CD4-positive, CD25-positive, alpha-beta regulatory T cell (primary cell): ENCODE measurements at places on chromosomes 1 and 21.
A peak's percentile ranks its signal among the peaks of the same experiment; 100 is the strongest.

- DNase-seq, result no peak
Measured at GRCh38 chr1:1420654-1421141, 378 bp downstream of the ANKRD65 start.

DNA sequence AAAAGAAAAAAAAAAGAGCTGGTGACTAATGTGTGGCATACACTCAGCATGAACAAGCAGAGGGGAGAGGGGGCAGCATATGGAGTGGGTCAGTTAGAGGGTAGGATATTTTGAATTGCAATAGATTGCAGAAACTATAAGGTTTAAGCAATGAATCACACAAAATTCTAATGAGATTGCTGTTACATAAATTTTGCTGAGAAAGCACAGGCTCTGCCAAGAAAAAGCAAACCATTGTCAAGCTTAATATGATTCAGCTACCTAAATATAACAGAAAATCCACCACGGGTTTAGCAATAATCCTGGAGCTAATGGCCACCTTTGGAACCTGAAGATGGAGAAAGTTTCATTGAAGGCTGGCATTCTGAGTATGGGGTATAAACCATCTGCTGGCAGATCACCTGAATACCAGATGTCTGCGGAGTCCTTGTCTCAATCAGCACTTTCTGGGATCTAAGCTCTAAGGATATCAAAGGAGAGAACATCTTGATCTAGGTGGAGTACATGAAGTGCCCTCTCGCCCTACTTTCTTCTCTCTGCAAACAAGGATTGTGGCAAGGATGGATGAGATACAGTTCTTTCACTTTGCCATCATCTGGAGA is 30.3 kb upstream of the ANGPTL7 start:
- DNase-seq, result no peak

- no peak for DNase-seq
Measured at GRCh38 chr1:66140072-66140471, 347.4 kb downstream of the PDE4B start.

- DNase-seq, result no peak
Measured at GRCh38 chr21:25963181-25963580, 207.4 kb downstream of the APP start.

DNA sequence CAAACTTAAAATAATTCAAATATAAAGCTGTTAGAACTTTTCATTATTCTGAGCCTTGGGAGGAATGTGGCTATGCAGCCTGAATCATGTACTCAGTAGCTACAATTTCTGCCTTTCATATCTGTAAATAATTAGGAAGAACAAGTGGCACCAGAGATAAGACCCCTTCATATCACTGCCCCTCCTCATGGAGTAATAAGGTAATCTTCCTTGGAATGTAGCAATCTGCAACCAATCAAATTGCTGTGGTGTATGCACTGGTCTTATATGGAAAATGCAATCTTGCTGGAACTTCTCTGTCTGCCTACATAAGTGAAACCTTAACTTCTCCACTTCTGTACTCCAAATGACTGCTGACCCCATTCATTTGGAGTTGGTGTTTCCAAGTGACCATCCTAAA is 104.4 kb upstream of the VANGL1 start:
- no peak for DNase-seq

GRCh38 chr1:31422505-31423319 is 9.7 kb downstream of the SERINC2 start:
- peak; percentile 34 for DNase-seq

- DNase-seq, result no peak
Measured at GRCh38 chr21:42188663-42189062, 30.3 kb upstream of the ABCG1 start.

DNA sequence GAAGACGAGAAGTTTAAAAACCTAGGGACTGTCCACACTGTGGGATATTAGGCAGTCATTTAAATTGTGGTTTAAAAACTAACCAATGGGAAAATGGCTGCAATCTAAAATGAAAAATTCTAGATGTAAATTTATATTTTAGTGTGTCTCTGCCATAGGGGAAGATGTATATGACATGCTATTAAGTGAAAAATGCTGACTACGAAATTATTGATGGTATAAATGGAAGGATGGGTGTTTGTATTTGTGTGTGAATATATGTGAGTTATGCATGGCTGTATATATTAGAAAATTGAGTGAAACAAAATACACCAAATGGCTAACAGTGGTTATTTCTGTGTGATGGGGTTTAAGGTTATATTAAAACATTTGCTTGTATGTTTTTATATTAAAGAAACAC is 260.7 kb downstream of the AJAP1 start:
- no peak for DNase-seq

GRCh38 chr1:20178634-20179370 is 7.1 kb upstream of the UBXN10 start:
- no peak for DNase-seq

GRCh38 chr1:14437417-14437918 is 161.0 kb upstream of the KAZN start:
- no peak for DNase-seq

- DNase-seq, result no peak
Measured at GRCh38 chr1:156658496-156658895, 16.6 kb downstream of the BCAN start.

GRCh38 chr1:63663301-63663700 is 70.1 kb downstream of the PGM1 start:
- no peak for DNase-seq

GRCh38 chr1:12001249-12001917 is 17.9 kb upstream of the MIIP start:
- DNase-seq, result peak; percentile 21

- no peak for DNase-seq
Measured at GRCh38 chr1:43666608-43667007, 16.7 kb downstream of the KDM4A start.

- no peak for DNase-seq
Measured at GRCh38 chr21:35749904-35750303, 310.4 kb downstream of the SETD4 start.

DNA sequence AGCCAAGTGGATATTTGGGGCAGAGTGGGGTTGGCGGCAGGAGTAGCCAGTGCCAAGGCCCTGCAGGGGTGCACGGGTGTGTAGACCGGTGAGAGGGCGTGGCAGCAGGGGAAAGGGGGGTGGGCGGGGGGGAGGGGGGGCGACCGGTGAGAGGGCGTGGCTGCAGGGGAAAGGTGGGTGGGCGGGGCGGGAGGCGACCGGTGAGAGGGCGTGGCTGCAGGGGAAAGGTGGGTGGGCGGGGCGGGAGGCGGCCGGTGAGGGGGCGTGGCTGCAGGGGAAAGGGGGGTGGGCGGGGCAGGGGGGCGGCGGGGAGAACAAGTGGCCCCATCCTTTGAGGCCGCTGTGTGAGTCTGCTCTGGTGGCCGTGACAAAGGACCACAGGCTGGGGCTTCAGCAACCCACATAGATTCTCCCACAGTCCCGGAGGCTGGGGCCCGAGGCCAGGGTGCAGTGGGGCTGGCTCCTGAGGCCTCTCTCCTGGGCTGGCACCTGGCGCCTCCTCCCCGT is 25.8 kb downstream of the RRP1 start:
- no peak for DNase-seq

- no peak for DNase-seq
Measured at GRCh38 chr1:158118713-158119402, 61.8 kb upstream of the CD1D start.

GRCh38 chr1:228016653-228017355 is 10.0 kb downstream of the WNT3A start:
- no peak for DNase-seq

GRCh38 chr1:168553680-168554553 is 10.1 kb upstream of the XCL2 start:
- DNase-seq, result no peak

DNA sequence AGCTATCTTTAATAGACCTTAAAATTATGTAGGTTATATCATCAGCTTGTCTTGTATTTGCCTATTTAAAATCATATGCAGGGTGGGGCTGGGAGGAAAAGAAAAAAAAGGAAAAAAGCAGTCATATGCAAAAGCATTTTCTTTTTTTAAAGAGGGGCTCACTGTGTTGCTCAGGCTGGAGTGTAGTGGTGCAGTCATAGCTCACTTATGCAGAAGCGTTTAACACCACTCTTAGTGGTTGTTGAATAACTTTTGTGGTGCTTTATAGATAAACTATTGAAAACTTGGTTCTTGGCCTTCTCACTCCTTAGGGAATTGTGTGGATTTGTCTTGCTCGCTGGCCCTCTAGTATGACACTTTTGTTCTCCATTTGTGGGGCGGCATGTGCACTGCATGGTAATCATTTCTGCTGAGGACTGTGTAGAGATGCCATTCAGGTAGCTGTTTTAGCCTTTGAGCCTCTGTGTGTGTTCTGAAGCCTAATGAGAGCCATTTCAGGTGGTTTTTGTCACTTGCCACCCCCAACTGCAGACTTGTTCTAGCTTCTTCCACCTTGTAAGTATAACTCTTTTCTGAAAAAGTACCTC is 77.8 kb downstream of the KIF1B start:
- DNase-seq, result no peak

GRCh38 chr1:7535934-7536878 is 234.9 kb upstream of the VAMP3 start:
- DNase-seq, result no peak

DNA sequence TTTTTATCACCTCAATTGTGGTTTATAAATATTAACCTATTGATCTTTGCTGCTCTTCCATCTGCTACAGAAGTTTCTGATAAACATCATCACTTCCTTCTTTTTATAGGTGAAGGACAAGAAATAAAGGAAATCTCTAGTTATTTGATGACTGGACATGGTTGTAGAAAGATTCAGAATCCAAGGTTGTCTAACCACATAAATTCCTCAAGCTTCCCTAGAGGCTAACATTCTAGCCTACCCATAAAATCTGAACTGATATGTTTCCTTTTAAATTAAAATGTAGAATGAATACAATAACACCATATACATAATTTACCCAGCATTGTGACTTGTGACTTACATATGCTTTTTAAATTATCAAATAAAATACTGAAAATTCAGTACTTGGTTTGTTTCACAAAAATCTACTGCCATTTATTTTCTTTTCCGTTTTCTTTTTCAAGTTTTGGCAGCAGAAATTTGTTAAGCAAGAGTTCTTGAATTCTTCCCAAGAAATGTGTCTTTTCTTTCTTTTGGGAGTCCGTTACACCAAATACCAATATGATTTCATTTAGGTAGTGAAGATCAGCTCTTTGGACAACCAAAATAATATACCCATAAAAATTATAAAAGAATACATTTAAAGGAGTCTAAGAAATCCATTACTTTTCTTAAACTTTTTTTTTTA is 513.2 kb upstream of the ADGRL2 start:
- DNase-seq, result no peak

GRCh38 chr1:36179220-36179600 is 23.2 kb downstream of the MAP7D1 start:
- DNase-seq, result no peak

- DNase-seq, result no peak
Measured at GRCh38 chr1:235675152-235675890, 25.7 kb upstream of the GNG4 start.

DNA sequence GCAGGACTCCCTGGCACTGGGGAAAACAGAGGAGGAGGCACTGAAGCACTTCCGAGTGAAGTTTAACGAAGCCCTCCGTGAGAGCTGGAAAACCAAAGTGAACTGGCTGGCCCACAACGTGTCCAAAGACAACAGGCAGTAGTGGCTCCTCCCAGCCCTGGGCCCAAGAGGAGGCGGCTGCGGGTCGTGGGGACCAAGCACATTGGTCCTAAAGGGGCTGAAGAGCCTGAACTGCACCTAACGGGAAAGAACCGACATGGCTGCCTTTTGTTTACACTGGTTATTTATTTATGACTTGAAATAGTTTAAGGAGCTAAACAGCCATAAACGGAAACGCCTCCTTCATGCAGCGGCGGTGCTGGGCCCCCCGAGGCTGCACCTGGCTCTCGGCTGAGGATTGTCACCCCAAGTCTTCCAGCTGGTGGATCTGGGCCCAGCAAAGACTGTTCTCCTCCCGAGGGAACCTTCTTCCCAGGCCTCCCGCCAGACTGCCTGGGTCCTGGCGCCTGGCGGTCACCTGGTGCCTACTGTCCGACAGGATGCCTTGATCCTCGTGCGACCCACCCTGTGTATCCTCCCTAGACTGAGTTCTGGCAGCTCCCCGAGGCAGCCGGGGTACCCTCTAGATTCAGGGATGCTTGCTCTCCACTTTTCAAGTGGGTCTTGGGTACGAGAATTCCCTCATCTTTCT is 75.5 kb downstream of the PIK3CD start:
- no peak for DNase-seq

- DNase-seq, result no peak
Measured at GRCh38 chr1:59096501-59096900, 200.4 kb upstream of the FGGY start.

DNA sequence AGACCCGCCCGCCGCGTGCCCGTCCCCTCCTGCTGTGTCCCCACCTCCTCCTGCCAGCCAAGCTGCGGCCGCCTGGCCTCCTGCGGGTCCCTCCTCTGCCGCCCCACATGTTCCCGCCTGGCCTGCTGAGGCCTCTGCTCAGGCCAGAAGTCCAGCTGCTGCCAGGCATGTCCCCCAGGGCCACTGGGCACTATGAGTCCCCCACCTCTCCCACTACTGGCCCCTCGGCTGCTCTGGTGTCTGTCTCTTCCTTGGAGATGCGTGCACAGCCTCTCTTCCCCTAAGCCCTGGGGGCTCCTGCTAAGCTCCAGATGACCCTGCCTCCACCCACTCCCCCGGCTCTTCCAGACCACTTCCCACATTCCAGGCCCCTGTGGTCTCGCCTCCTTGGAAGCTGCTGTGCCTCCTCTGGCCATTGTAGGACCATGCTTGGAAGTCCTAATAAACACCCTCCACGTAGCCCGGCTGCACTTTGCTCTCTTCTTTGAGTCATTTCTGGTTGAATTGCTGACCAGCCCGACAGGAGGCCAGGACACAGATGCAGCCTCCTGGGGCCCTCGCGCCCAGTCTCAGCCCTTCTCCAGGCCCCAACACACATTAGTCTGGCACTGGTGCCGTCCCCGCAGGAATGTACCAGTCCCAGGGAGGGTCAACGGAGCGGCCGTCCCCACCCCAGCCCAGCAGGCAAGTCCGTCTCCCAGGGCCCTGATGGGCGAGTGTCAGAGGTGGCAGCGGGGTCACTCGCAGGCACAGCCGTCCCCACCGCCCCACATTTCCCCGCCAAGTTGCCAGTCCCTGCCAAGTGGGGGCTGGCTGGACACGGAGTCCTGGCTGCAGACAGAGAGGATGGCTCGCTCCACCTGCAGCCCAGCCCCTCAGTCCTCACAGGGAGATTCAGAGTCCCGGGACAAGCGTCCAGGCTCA is 1.1 kb downstream of the KRTAP10-12 start:
- DNase-seq, result no peak

GRCh38 chr1:200180821-200181220 is 153.3 kb downstream of the NR5A2 start:
- DNase-seq, result no peak

DNA sequence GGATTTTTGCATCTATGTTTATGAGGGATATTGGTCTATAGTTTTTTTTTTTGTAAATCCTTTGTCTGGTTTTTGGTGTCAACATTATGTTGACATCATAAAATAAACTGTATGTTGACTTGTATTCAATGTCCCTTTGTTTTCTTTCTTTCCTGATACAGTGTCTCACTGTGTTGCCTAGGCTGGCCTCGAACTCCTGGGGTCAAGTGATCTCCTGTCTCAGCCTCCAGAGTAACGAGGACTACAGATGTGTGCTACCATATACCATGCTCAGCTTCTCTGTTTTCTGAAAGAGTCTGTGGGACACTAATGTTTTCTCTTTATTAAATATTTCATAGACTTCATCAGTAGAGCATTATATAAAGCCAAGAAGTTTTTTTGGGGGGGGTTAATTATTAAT is 18.3 kb downstream of the MAN1C1 start:
- no peak for DNase-seq
